ENCODE measurements at places on chromosomes 11 and 22.

DNA sequence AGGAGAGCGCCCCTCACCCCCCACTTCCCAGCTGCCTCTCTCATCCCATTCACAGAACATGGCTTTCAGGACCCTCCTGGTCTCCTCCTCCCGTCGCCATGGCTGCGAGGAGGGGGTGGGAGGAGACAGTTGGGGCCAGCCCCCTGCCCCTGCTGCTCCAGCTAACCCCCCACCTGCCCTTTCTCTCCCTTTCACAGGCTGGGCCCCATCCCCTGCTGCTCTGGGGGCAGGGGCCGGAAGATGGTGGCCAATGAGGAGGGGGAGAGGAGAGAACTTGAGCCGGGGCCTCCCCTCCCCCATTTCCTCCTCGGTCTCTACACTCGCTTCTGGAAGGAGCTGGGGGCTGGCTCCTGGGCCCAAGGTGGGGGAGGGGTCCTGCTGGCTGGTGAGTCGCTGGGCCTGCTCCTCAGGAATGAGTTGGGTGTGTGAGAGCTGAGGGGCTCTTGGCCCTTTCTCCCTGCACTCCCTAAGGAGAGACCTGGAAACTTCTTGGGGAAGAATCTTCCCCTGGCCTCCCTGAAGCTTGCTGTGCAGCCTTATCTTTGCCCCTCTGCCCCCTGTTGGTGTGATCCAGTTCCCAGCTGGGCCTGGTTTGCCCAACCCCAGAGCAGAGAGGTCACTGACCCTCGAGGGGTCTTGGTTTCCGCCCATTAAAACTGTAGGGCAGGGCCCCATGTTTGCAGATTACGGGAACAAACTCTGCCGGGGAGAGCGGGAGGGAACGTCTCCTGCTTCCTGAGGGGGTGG, 10.2 kb downstream of the YPEL4 start:
- no peak for DNase-seq

GRCh38 chr22:38246692-38247091, 26.1 kb downstream of the TMEM184B start:
- no peak for DNase-seq

GRCh38 chr11:126153972-126154371, 57.5 kb downstream of the RPUSD4 start:
- DNase-seq: no peak

DNA sequence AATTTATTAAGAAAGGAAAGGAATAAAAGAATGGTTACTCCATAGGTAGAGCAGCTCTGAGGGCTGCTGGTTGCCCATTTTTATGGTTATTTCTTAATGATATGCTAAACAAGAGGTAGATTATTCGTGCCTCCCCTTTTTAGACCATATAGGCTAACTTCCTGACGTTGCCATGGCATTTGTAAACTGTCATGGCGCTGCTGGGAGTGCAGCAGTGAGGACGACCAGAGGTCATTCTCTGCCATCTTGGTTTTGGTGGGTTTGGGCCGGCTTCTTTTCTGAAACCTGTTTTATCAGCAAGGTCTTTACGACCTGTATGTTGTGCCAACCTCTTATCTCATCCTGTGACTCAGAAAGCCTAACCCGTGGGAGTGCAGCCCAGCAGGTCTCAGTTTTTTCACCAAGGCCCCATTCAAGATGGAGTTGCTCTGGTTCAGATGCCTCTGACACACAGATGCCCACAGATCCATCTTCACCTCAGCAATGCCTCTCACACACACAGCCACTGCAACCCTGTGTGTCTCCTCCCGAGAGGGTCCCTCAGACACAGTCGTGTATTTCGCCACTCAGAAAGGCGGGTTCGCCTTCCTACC, 16.4 kb upstream of the JAM3 start:
- no peak for DNase-seq

DNA sequence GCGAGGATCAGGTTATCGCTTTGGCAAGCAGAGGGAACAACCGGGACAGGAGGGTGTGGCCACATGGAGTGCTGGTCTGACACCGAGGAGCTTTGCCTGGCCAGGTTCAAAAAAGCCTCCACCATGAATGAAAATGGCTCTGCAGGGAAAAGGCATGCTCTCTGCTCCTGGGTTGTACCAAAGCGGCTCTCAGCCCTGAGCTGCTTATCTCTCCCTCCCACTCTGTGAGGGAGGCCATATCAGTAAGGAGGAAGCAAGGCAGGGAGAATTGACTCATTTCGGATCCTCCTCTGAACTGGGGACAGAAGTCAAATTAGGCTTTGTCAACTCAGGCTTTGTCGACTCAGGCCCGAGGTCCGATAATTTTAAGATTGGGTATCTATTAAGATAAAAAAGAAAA, 82.9 kb upstream of the CRTAM start:
- DNase-seq: no peak

GRCh38 chr11:78666675-78667160, 92.1 kb upstream of the NARS2 start:
- DNase-seq: no peak

DNA sequence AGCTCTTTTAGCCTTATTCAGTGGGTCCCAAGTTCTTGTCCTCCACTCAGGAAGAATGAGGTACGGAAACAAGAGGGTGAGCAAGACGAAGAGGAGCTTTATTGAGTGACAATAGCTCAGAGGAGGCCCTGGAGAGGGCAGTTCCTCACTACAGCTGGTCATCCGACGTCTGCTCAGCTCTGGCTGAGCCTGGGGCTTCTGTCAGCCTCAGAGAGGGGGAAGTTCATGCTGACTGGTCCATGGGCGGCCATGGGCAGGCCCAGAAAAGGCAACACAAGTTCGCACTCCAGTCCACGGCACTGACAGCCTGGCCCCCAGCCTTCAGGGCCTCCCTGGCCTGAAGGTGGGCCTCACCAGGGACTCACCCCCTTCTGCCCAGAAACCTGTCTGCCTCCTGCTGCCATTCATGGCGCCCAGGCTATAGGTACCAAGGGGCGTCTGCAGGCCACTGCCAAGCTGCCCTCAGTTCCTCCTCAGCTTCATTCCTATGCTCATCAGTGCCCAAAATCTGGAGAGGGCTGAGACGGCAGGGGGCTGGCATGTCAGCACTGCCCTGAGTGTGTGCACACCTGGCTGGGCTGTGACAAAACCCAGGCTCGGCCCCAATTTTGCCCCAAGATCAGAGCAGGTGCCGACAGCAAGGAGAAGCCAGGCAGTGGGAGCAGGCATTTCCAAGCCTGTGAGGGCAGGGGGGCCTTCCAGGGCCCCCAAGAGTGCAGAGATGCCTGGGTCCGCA, 21.7 kb upstream of the KIAA0930 start:
- DNase-seq: no peak

DNA sequence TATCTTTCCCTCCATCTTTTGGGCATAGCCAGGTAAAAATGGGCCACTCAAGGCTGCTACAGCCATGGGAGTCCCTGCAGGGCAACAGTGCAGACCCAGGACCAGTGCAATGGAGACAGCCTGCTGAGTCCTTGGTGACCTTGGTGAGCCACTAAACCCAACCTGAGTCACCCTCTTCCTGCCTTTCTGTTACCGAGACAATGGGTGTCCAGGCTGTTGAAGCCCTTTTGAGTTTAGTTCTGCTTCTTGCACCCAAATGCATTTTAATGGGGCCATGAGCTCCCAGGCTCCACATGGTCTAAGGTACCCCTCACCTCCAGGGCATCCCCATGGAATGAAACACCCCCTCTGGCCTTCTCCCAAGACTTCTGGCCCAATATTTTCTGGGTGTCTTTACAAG, 874 bp upstream of the PLAAT4 start:
- no peak for DNase-seq

DNA sequence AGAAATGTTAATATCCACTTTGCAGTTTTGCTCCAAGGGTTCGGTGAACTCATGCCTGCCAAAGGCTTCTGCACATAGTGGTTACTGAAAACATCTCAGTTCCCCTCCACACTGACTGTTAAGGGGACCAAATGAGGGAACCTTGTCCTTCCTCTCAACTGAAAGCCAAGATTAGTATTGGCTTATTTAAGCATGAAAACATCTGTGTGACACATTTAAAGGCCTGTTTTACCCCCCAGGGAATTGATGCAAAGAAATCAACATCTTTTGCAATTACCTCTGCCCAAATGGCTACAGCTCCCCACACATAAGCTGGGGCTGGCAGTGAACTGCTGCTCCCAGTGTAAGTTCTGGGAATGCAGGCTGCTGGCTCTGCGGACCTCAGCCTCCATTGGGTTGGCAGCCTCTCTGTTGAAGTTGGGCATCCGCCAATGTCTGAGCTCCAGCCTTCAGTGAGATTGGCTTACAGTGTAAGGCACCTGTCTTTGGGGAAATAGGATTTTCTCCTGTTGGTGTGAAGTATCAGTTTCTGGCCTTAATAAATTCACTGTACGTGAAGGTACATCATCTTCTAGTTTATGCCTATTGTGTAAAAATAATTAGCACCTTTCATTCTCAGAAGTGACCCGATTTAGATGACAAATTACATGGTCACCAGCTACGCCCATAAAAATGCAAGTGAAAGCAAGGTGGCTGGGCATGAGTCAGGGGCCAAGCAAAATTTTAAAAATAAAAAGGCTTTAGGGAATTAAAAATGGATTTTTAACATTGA, 213.4 kb upstream of the SYN3 start:
- no peak for DNase-seq

- DNase-seq: no peak
Observed at GRCh38 chr22:33415401-33415800, 357.2 kb upstream of the SYN3 start.

DNA sequence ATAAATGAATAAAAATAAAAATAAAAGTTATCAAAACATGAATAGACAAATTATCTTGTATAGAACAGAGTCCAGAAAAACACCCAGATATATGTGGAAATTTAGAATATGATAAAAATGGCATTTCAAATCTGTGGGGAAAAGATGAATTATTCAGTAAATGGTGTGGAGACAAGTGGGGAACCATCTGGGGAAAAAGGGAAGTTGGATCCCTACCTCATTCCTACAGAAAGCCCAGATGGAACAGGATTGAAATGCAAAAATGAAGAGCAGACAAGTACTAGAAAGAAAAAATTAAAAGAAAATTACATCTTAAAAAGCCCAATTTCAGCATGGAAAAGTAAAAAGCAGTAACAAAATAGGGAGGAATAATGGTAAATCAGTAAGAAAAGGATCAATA, 8.1 kb upstream of the RASL10A start:
- no peak for DNase-seq

DNA sequence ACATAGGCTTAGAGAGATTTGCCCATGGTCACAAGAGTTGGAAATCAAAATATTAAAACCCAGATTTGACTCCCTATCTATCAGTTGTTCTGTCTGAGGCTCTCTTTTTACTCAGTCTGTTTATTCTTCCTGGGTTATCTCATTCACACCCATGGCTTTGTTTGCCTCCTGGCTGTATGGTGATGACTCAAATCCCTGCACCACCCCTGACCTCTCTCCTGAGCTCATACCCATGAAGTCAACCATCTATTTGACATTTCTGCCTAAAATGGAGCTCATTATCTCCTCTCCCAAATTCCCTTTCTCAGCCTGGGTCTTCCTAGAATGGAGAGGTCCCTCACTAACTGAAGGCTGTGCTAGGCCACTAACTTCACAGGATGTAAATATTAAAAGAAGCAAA, 27.8 kb upstream of the CCDC134 start:
- no peak for DNase-seq

DNA sequence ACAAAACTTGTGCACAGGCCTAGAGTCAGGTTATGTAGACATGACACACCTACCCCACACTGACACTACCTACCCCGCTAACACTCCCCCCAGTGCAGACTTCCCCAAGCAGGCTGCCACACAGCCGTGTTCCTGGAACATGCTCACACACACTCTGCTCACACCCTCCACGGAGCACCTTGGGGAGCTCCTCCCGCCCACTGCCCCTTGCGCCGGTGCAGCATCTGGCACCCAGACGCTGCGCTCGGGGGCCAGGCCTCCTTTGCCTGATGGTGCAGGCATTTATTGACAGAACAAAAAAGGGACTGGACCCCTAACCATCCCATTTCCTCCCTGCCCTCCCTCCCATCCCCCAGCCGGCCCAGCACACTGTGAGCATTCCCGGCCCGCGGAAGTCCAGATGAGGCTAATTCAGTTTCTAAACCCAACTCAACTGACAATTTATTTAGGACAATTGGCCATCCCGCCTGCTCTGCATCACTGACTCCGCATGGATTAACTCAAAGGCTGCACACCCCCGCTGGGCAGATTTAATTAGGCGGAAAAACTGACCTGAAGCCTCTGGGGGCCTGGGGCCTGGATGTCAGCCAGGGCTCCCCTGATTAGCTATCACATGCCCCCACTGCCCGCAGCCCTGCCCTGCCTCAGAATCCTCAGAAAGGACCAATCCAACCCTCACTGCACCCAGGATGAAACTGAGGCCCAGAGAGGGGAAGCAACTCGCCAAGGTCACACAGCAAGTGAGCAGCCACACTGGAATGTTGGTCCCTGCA, 30.1 kb downstream of the KCNC1 start:
- no peak for DNase-seq

GRCh38 chr11:46692450-46692849, 8.0 kb downstream of the ARHGAP1 start:
- DNase-seq: no peak

GRCh38 chr11:69475141-69475865, 6.2 kb upstream of the LINC01488 start:
- DNase-seq: no peak

- no peak for DNase-seq
Observed at GRCh38 chr11:64611176-64611575, 20.2 kb downstream of the SLC22A12 start.

DNA sequence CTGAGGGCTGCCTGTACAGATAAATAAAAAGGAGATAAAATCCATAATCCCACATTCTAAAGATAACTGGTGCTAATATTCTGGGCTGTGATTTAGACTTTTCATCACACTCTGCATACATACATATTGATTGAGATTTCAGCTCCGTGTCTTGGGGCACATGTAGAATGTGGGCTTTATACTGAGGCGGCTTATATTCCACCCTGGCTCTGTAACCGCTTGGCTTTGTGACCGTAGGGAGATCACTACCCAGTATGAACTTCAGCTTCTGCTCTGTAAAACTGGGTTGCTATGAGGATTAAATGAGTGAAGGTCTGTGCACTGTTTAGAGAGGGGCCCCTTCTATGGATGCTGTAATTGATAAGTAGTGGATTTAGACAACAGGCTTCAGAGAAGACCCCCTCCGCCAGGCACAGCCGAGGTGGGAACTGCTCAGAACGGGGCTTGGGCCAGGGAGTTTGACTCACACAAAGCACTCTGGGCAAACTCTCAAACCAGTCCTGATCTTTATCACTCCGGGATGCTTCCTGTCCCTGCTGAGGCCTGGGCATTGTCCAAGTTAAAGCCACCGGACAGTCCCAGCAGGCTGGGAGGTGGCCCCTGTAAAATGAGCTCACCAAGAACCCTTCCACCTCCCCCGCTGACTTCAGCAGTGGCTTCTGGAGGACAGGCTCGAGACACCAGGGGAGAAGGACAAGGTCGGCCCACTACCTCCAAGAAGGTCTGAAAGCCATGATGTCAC, 17.2 kb downstream of the KIAA1671 start:
- no peak for DNase-seq

- no peak for DNase-seq
Observed at GRCh38 chr11:71269603-71270511, 17.5 kb upstream of the SHANK2 start.

- no peak for DNase-seq
Observed at GRCh38 chr22:49483281-49483870, 344.3 kb downstream of the BRD1 start.

Measured in stimulated activated CD8-positive, alpha-beta memory T cell treated with anti-CD3 and anti-CD28 coated beads, Interleukin-4, amount 100 ng/mL, for 4 hours (primary cell).